ENCODE measurements at places on chromosomes 11 and 22.

- no peak for DNase-seq
These were observed 77.8 kb upstream of the SHISAL1 start for GRCh38 chr22:44390613-44390970.

DNA sequence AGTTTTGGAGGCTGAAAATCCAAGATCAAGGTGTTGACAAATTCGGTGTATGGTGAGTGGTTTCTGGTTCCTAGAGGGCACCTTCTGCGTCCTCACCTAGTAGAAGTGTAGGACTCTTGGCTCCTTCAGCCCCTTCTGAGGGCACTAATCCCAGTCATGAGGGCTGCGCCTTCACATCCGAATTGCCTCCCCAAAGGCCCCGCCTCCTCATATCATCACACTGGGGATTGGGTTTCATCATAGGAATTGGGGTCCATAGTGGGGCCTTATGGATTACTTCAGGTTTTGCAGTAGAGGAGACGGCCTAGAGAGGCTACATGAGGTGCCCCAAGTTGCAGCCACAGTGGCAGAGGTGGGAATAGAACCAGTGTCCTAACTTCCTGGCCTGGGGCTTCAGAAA, 87.1 kb downstream of the CEP164 start:
- no peak for DNase-seq

- no peak for DNase-seq
These were observed 6.3 kb downstream of the NRIP3 start for GRCh38 chr11:8997451-8997850.

DNA sequence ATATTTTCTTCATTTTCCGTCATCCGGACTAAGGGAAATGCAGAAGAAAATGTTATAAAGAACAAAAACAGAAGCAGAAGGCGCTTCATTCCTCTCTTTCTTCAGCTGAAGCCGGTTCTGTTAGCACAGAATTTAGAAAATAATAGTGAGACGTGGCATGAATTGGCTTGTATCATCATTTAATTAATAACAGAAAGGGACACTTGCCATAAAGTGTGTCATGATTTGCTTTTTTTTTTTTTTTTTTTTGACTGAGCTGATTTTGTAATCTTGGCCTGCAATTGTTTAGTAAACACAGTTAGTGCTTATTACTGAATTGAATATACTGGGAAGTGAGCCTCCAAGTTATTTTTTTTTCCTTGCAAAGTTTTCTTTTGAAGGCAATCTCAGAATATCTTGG, at the start of gene MMP27:
MMP27 (minus strand) TSS at position 144 of the 400 bp plus-strand sequence; CDS start at position 89, 55 bp downstream.
- DNase-seq: no peak

DNA sequence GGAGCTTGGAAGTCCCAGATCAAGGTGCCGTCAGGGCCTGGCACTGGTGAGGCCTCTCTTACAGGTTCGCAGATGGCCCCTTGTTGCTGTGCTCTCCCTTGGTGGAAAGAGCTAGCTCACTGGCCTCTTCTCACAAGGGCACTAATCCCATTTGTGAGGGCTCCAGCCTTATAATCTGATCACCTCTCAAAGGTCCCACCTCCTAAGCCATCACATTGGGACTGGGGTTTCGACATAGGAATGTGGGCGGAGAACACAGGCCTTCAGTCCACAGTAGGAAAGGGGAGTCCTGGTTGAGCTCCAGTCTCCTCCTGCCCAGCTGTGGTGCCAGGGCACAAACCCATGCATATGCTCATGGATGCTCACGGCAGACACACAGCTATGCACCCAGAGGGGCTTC, 14.0 kb upstream of the LRRC32 start:
- no peak for DNase-seq

GRCh38 chr11:32002311-32002710, 88.6 kb upstream of the RCN1 start:
- no peak for DNase-seq

DNA sequence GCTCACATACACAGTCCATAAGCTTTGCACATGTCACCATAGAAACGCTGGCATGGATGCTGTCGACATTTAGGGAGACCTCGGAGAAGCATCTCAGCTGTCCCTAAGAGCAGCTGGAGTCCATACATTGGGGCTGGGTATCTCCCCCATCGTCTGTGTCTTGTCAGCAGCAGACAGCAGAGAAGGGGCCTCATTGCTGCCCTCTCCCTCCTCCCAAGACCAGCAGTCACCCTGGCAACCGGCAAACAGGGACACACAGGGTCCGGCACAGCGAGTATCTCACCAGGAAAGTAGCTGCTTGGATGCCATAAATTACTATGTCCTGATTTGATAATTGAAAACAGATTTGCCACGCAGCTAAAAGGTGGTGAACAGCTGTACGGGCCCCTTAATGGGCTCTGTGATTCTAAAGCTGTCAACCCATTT, 84.4 kb downstream of the CD44 start:
- no peak for DNase-seq

GRCh38 chr22:32528984-32529982, 54.7 kb downstream of the FBXO7 start:
- DNase-seq: peak; percentile 30

GRCh38 chr11:132742929-132743328, 789.4 kb downstream of the OPCML start:
- no peak for DNase-seq

GRCh38 chr22:28576162-28576561, 103.5 kb downstream of the TTC28 start:
- no peak for DNase-seq

DNA sequence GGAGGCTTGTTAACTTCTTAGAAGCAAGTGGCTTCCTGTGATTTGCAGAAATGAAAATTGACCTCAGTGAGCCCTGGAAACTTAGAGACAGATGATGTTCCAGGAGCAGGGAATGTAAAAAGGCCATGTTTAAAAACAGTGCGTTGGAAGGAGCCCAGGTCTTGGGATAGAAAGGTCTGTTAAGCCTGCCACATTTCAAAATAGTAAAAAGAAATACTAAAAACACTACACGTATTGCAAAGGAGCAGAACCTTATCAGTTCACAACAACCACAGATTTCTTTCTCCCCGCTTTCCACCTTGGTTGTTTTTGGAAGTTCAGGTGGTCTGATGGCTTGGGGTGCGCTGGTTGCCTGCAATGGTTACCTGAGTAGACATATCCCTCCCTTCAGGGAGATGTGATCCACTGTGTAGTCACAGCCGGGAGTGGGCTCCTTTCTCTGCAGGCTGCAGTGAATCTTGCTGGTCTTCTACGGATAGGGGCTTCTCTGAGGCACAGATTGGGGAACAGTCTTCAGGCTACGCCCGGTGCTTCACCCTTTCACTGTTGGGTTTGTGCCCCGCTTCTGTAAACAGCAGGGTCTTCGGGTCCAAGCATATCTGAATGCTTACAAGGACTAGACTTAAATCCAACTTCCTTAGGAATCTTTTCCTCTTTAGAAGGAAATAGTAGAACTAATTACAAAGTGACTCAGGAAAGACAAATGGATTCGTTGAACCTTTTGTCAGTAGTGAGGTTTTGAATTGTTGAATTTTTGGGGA, 1.9 kb downstream of the TEAD1 start:
- no peak for DNase-seq

GRCh38 chr11:126484266-126484665, 128.8 kb downstream of the ST3GAL4 start:
- no peak for DNase-seq

DNA sequence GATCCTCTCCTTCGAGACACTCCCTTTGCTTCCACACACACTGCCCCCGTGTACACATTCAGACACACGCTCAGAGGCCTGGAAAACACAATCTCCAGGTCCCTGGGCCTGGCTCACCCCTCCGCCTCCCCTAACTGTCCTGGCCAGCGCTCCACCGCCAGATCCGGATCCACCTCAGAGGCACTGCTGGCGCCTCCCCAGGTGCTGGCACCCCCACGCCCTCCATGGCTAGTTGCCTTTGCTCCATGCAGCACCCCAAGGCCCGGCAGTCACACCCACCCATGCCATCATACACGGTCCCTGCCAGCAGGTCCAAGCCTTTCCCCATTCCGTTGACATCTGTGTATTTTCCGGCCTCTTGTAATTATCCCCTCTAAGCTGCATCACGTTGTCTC, 11.1 kb downstream of the SPTBN2 start:
- no peak for DNase-seq

DNA sequence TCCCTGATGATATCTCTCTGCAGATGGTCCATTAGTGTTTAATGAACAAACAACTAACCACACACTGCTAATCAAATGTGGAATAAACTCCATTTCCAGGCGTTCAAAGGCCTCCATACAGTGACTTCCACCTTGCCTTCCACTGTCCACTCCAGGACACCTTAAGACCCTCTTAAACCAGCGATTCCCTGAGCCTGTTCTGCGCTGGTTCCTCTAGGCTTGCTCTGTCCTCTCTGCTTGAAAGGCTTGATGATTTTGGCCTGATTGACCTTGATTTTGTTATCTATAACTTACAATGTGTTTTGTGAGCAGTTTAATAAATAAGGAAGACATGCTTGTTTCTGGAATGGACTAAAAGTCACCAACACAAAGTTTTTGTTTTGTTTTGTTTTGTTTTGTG, 12.0 kb downstream of the OVCH2 start:
- no peak for DNase-seq

GRCh38 chr11:110614031-110614430, 98.2 kb downstream of the ARHGAP20 start:
- DNase-seq: no peak

GRCh38 chr22:25420925-25421904, 143.3 kb upstream of the GRK3 start:
- DNase-seq: no peak

GRCh38 chr11:132770829-132771530, 761.3 kb downstream of the OPCML start:
- no peak for DNase-seq

- DNase-seq: no peak
These were observed 24.2 kb downstream of the OR5B17 start for GRCh38 chr11:58334708-58335107.

GRCh38 chr22:46131151-46131587, 19.2 kb upstream of the PPARA start:
- no peak for DNase-seq
